H1 (cell line): ENCODE measurements at places on chromosomes 7 and 10. TPM values are rescaled to one million over a fixed set of nuclear protein-coding genes. Genes with fewer than 3 reads are reported as not detected.

The DEPP1 gene
- total RNA-seq, result 0.67 and 0.80 TPM in 2 replicates

The SFTPD gene
- 0.54 and 1.1 TPM in 2 replicates for total RNA-seq

The HMX2 gene
- total RNA-seq, result 1.3 and 2.0 TPM in 2 replicates

The POU6F2 gene
- total RNA-seq, result 1.6 and 2.0 TPM in 2 replicates

The LIPK gene
- not detected in 2 replicates for total RNA-seq

The CCDC136 gene
- total RNA-seq, result 43.7 and 47.7 TPM in 2 replicates

The GIMAP1 gene
- not detected in 2 replicates for total RNA-seq

The AKR1C8 gene
- not detected in 2 replicates for total RNA-seq

The LAMB1 gene
- total RNA-seq, result 37.2 and 38.5 TPM in 2 replicates

DNA sequence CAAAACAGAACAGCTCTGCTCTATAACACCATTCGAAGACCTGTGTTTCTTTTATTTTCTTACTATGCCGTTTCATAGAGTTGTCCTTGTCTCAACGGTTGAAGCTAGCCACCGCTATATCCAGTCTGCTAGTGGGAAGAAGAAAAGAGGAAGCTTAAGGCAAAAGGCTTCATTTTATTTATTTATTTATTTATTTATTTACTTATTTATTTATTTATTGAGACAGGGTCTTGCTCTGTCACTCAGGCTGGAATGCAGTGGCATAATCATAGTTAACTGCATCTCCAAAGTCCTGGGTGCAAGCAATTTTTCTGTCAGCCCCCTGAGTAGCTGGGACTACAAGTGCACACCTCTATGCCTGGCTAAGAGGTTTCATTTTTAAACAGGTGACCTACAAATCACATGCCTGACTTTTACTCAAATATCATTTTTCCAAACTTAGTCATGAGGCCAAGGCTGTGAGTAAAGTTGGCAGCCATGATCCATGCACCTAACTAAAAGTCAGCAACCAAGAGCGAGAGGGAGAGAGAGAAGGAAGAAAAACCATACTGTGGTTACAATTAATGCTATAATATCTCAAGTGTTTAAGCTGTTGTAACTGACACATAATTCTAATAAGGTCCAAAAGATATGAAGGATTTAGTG is 1305.3 kb upstream of the LRRTM3 start:
- DNase-seq, result no peak

GRCh38 chr10:4353964-4354363 is 472.0 kb upstream of the AKR1E2 start:
- DNase-seq, result no peak

DNA sequence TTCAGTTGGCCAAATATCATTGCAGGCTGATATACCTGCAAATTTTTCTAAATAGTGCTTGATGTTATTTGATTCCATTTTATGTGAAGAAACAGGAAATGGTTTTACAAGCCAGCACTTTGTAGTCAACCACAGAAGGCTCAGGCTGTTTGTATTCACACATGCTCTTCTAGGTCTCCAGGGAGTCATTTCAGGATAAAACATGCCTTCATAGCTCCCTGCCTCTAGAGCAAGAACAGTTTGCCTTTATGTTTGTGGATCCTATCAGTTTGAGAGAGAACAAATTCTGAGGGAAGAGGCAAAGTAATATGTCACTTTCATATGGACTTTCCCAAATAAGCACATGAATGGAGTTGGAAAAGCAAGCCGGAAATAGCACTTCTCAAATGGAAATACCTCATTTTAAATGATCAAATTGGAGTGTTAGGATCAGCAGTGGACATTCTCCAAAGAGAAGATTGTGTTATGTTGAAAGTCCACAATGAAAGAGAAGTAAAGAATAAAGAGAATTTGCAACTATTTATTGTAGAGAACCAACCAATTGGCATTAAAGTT is 277.6 kb downstream of the KCND2 start:
- DNase-seq, result no peak

- no peak for DNase-seq
Observed at GRCh38 chr7:155147624-155148023, 77.5 kb downstream of the HTR5A start.

- DNase-seq, result no peak
Observed at GRCh38 chr10:95655571-95656290, 780 bp downstream of the ALDH18A1 start.

DNA sequence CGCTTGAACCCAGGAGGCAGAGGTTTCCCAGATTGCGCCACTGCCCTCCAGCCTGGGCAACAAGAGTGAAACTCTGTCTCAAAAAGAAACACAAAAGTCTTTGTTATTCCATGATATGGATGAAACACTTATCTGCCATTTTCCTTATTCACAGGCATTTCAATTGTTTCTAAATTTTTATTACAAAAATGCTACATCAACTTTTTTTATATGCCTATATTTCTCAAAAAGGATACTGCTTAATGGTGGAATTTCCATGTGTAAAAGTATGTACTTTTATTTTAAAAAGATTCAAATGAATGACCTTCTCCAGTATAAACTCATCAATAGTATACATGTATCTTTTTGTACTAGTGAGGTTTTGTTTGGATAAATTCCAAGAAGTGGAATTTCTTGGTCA is 41.9 kb upstream of the STMP1 start:
- DNase-seq, result no peak

DNA sequence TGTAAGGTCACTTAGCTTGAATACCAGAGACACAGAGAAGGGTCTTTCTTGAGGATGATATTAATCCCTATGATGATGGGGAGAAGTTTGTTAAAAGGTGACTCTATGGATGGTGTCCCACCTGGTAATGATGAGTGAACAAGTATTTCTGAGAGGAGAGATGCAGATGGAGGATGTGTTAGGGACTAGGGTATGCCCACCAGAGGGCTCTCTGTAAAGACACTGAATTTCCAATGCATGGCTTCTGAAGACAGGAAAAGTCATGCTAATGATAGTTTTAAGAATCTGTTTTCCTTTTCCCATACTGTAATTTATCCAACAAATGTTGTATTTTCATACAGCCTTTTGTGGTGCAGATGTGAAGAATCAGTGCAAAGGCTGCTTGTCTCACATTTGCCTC is 1250.9 kb upstream of the CELF2 start:
- DNase-seq, result no peak

- DNase-seq, result no peak
Observed at GRCh38 chr7:129835569-129835968, 117.2 kb downstream of the UBE2H start.

DNA sequence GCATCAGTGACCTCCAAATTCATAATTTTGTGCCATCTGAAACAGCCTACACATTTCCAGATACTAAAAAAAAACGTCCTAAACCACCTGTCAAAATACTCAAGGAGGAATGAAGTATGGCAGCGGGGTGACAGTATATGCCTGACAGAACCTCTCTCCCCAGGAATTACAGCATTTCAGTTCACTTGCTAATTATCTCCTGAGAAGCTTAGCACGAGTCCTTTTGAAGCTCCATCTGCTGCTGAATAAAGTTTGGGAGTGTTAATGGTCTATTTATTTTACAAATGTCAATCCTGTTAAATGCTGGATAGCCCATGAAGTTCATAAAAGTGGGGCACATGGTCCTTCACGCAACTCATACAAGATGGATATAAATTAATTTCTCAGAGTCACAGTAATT is 29.4 kb upstream of the ANLN start:
- DNase-seq, result peak; percentile 10

DNA sequence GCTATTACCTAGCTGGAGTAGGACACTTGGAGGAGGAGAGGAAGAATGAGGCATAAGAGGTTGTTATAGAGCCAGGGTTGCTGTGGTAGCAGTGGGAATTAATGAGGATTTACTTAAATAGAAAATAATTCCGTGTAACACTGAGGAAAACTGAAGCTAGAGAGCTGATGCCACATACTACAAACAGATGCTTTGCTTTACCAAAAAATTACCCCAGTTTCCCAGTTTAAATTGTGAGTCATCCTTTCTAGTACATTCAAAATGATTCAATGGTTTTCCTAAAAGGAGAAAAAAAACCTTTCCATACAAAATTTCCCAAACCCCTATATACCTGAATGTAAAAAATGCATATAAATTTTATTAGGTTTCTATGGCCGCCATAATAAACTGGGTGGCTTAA is 58.3 kb downstream of the ZNF518A start:
- no peak for DNase-seq

DNA sequence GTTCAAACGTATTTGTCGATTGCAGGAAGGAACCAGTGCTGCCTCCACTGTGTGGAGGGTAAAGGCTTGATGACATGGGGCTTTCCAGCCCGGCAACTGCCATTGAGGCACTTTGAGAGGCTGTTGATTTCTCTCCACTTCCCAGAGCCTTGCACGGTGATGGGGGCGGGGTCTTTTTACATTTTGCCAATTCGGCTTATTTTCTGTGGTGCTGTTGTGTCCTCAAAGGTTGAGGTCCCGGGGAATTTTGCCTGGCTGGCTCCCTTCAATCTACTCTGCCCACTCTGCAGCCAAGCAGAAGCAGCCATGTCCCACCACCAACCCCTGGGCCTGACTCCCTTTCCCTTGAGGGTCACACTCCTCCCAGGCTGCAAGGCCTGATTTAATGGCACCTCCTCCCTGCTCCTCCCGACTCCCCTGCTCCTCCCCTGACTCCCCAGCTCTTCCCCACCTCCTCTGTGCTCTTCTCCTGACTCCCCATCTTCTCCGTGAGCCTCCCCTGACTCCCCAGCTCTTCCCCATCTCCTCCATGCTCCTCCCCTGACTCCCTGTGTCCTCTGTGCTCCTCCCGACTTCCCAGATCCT is 39.0 kb downstream of the OAT start:
- no peak for DNase-seq

GRCh38 chr7:107998660-107999480 is 4.1 kb downstream of the LAMB1 start:
- no peak for DNase-seq

GRCh38 chr10:122490268-122490667 is 28.9 kb downstream of the HTRA1 start:
- no peak for DNase-seq

- DNase-seq, result no peak
Observed at GRCh38 chr10:96408201-96408600, 49.4 kb upstream of the OPALIN start.

DNA sequence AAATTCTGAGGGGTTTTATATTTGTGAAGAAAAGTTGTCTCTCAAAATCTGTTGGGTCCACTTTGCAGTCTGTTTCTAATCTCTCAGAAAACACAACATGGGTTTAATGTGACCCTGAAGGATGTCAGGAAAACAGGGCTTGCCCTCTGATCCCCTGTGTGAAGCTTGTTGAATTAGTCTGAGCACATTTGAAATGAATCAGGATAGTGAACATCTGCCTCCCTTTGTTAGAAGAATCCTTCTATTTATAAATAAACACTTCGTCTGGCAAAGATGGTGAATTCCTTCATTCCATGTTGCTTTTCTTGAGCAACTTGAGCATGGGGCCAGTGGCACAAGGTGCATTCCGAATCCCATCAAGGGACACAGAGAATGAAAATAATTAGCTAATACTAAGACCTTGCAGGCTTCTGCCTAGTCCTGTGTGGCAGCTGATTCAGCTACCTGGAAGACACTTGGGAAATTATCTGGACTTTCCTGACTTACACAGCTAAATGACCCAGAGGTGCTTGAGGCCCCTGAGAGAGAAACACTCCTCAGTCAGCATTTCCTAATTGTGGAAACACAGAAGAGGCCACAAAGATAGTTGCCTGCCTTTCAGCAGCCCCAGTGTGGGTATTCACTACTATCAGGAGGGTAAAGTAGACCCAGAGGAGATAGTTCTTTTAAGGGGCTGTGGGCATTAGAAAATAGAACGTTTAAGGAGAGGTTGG is 305.5 kb downstream of the C7orf25 start:
- DNase-seq, result no peak

GRCh38 chr10:1308962-1309616 is 252.9 kb downstream of the WDR37 start:
- peak; percentile 44 for DNase-seq

DNA sequence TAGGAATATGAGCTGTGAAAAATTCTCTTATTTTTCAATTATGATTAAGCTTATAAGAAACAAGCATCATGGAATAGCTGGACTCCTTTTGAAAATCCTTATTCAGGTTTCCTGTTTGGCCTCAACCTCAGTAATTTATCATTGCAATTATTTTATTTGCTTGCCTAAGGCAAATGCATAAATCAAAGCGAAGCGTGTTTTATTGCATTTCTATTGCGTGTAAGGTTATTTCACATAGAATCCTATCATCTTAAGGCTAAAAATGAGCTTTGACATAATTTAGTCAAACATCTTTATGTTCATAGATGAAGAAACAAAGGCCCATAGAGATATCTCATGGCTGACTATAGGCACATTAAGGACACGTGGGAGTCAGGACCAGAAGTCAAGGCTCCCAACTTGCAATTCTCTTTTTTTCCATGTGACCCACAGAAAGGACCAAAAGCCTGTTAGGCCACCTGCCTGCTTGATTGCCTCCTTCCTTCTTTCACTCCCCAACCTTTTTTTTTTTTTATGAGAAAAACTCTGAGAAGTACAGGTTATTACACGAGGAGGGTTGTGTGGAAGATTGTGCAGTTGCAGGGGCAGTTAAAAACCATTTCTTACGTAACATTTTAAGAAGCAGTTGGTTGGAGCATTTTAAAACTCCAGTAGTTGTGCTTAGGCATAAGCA is 261.0 kb downstream of the HDAC9 start:
- no peak for DNase-seq

DNA sequence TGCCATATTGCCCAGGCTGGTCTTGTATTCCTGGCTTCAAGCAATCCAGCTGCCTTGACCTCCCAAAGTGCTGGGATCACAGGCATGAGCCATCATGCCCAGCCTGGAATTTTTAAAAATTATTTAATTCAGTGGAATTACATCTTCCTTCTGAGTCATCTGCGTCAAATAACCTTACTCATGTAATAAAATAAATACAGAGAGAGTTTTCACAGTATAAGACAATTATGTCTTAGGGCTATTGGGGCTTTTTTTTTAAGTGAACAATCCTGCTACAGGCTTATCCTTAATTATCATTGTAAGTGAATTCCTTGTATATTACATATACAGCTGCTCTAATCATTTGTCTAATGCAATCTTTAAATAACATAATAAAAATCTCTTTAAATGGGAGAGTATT is 108.3 kb downstream of the MAPK8 start:
- no peak for DNase-seq

DNA sequence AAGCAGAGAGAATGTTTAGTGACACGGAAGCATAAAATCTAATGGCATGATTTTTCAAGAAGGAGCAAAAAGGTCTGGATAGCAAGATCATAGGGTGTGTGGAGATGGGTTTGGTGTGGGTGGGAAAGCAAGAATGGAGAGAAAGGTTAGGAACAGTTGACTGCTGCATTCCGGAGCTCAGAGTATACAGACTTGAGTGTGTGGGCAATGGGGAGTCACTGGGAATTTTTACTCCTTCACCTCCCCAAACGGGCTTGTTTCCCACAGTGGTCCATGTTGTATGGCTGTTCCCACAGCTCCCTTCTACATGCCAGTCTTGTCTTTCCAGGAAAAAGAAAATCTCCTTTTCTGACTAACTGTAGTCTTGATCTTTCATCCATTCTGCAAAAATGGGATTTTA is 122.1 kb downstream of the CDK6 start:
- no peak for DNase-seq

GRCh38 chr7:73704640-73705550 is 14.6 kb downstream of the STX1A start:
- DNase-seq, result no peak

DNA sequence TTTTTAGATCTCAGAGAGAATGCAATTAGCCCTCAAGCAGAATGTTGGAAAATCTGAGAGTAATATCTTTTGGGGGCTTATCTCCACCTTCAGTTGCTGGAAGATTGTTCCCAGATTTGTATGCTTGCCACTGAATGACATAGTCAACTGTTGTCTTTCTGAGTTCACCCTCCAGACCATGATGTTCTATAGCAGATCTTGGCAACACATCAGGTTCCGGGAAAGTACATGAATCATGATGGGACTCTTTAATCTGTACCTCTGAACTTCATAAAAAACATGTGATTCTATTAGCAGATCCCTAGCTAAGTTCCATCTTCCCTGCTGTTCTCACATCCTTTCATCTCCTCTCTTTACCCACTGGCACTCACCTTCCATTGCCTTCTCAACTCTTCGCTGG is 68.9 kb downstream of the PLCE1 start:
- DNase-seq, result no peak
